Urothelium cell line (cell line): ENCODE measurements at places on chromosomes 3 and 15.
A peak's percentile ranks its signal among the peaks of the same experiment; 100 is the strongest.

- DNase-seq, result no peak
These were observed 127.6 kb downstream of the NAALADL2 start for GRCh38 chr3:174986685-174987084.

- no peak for DNase-seq
These were observed 157.0 kb downstream of the TLE3 start for GRCh38 chr15:69940441-69941300.

DNA sequence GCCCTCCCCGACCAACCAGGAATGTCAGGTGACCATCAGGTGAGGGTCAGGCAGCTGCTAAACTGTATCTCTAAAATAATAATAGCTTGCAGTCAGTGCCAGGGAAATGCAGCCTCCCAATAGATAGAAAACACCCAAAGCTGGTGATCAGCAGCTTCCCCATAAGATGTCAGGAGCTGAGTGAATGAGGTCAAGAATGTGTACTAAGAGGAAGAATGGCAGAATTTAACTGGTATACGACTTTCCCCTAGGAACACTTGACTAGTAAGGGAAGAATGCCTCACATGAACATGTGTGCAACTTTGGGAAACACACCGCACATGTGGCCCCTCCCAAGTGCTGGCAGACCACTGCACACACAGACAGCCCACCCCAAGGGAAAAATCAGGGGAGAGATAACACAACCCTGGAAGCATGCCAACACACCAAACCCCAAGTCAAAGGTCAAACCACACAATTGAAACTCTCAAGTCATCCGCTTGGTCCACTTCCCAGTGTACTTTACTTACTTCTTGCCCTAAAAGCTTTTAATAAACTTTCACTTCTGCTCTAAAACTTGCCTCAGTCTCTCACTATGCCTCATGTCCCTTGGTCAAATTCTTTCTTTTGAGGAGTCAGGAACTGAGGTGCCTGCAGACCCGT is 806.5 kb downstream of the OTOL1 start:
- DNase-seq, result no peak

- DNase-seq, result no peak
These were observed 17.4 kb downstream of the FAN1 start for GRCh38 chr15:30921106-30921505.

DNA sequence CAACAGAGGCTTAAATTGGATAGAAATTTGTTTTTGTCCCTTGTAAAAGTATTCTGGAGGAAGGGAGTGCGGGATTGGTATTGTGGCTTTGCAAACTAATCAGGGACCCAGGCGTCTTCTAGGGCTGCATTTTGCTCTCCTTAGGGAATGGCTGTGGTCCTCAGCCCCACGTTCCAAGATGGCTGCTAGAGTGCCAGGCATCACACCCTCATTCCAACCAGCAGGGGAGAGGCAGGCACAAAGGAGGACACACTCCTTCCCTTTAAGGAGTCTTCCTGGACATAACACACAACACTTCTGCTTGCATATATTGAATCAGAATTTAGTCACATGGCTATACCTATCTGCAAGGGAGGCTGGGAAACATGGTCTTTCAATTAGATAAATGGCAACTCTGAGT is 174.5 kb upstream of the LYSMD4 start:
- DNase-seq, result no peak

GRCh38 chr15:52406601-52407000 is 111.0 kb upstream of the MYO5C start:
- no peak for DNase-seq

DNA sequence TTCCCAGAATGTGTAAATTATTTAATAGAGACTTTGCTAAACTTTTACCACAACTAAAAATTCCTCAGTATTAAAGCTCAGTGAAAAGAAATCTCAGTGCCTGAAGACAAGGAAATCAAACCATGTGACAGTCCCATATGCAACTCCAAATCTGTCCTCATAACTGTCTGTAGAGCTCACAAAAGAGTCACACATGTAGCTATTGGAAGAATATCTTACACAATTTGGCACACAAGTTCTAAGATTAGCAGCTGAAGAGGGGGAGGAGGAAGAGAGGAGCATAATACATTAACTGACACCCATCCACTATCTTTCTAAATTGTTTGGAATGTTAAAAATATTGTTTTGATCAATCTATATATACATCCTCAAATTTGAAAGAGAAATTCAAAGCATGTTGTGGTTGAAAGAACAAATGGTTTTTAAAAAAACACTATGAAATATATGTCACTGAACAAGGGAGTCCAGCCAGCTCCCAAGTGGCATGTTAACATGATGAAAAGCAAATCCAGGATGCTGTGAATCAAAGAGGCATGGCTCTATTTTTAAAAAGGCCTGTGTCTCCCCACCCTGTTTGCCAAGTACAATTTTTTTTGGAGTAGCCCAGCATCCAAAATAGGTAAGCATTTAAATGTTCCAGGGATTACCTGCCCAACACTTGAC is 126.3 kb upstream of the NANOGP8 start:
- DNase-seq, result no peak

- peak; percentile 64 for DNase-seq
These were observed 73.9 kb downstream of the LSM3 start for GRCh38 chr3:14252321-14253021.

DNA sequence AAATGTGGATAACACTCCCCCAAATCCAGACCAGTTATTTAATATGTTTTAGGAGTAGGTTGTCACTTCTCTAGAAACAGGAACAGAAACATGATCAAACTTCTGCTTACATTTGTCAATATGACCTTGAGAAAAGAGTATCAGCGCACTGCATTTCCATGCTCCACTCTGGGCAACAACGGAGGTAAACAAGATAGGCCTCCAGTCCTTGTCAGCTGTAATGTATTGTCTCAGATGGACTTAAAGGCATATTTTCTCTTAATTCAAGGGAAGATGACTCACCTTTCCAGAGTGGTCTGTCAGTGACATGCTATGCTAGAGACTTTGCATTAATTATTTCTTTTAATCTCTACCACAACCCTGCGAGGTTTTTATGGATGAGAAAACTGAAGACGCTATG is 51.6 kb upstream of the TCF12 start:
- no peak for DNase-seq

DNA sequence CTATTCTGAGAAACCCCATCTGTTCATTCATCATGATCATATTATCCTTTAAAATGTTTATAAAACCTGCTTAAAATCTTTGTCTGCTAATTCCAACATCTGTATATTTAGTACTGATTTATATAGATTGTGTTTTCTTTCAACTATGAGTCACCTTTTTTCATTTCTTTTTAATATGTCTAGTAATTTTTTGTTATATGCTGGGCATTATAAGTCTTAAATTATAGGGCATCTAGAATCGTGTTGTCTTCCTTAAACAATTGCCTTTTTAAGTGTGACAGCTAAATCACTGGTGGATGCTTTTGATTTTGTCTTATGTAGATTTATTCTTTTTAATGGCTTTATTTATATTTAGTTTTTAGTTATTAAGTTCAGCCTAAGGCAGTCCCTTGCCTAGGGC is 323.4 kb upstream of the THRB start:
- no peak for DNase-seq

GRCh38 chr3:38004415-38005075 is 14.0 kb downstream of the VILL start:
- DNase-seq, result peak; percentile 74

GRCh38 chr3:45252826-45253225 is 26.7 kb upstream of the TMEM158 start:
- no peak for DNase-seq

- DNase-seq, result no peak
These were observed 231.1 kb upstream of the DPH6 start for GRCh38 chr15:35777061-35777460.

DNA sequence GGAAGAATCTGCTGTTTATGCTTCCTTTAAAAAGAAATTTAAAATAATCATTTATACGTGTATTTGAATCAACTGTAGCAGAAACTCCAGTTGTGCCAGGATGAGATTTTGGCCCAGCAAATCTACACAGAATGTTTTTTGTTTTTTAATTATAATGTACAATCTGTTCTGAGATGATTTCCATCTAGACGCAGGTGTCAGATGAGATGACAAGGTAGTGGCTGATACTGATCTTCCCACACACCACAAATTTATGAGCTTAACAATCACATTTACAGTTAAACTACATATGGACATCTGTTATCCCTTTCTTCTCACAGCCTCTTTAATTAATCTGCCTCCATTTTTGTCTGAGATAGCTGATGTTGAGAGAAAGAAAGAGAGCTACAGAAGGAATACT is 23.6 kb downstream of the DCLK3 start:
- no peak for DNase-seq

DNA sequence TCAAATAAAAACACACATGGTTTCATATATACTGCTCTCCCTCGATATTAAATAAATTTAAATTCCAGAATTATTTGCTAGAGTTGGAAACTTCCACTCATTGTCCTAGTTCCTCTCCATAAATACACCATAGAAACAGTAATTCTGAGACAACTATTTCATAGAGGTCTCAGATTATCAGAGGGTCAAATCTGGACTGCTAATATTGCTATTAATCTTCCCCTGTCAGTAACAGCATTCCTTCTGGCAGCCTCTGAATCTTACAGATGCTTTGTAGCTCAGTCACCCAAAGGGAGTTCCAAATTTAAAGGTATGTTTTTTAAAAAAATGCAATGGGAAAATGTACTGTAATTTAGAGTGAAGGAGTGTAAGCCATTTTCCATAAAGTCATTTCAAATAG is 428.8 kb downstream of the PYDC2 start:
- DNase-seq, result peak; percentile 6

DNA sequence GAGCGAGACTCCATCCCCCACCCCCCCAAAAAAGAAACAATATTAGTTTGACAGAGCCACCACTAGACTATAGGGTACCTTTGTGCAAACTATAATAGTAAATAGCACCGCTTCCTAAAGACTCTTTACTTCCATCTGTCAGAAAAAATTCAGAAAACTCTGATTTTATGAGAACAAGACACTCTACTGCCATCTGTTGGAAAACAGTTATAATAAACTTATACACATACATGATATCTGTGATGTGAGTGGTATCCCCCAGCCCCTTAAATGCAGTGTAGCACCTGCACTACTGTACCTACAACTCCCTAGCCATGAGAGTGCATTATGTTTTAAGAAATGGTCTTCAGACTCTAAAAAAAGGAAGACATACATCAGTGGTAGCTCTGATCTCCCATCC is 47.1 kb upstream of the CTDSPL start:
- DNase-seq, result peak; percentile 19

DNA sequence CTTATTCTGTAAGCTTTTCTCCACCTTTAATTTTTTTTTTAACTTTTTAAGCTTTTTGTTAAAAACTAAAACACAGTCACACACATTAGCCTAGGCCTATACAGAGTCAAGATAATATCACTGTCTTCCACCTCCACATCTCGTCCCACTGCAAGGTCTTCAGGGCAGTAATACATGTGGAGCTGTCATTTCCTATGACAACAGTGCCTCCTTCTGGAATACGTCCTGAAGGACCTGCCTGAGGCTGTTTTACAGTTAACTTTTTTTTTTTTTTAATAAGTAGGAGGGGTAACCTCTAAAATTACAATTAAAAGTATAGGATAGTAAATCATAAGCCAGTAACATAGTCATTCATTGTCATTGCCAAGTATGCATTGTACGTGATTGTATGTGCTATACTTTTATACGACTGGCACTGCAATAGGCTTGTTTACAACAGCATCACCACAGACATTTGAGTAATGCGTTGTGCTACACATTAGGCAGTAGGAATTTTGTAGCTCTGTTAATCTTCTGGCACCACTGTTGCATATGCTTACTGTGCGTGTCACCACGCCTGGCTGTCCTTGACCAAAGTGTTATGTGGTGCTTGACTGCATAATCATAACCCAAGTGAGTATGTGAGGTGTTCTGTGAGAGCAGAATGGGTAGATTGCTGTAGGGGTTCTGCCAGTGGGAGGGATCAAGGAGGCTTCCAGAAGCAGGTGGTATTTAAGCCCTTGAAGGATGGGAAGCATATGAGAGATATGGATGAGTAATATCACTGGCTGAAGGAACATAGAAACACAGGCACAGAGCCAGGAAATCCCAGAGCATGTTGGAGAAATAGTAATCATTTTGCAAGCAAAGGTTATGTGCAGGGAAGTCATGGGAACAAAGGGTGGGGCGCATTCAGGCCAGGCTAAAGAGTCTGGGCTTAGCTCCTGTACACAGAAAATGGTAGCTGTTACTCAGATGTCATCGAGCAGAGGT is 18.3 kb downstream of the FBXO22 start:
- DNase-seq, result no peak

GRCh38 chr3:82462977-82463376 is 701.5 kb upstream of the GBE1 start:
- DNase-seq, result no peak

- no peak for DNase-seq
These were observed 27.0 kb upstream of the AQP9 start for GRCh38 chr15:58110999-58111717.

GRCh38 chr3:178875836-178876235 is 195.8 kb downstream of the ZMAT3 start:
- DNase-seq, result no peak

- DNase-seq, result no peak
These were observed 119.3 kb downstream of the P3H2 start for GRCh38 chr3:190001426-190001825.

DNA sequence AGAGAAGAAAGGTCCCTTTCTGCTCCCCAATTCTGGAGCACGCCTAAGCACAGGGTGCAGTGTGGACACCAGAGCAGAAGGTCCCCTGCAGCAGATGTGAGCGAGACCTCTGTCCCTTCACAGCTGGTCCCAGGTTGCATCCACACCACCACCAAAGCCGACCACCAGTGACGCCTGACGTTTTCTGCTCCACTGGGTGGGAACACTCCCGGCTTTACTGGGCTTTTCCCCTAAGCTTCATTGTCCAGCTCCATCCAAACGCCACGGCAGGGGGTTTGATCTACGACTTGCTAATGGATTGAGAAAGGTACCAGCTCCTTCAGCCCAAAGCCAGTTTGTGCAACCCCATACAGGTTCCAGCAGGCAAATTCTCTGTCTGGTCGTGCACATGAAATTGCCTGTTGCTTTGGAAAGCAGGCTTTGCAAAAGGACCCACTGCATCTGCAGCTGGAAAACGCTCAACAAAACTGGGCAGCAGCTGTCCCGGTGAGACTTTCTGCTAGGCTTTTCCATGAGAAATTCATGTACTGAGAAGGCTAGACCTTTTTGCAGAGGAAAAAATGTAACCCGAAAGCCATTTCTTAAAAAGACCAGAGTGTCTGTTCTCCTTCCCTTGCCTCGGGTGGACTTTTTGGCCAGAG is 31.1 kb downstream of the ADAMTS17 start:
- no peak for DNase-seq

- peak; percentile 18 for DNase-seq
These were observed 116.7 kb downstream of the STAC start for GRCh38 chr3:36496684-36497633.

- no peak for DNase-seq
These were observed 91.9 kb downstream of the PEAK1 start for GRCh38 chr15:77327844-77328529.

- no peak for DNase-seq
These were observed 12.2 kb downstream of the DUOX2 start for GRCh38 chr15:45101749-45102148.

DNA sequence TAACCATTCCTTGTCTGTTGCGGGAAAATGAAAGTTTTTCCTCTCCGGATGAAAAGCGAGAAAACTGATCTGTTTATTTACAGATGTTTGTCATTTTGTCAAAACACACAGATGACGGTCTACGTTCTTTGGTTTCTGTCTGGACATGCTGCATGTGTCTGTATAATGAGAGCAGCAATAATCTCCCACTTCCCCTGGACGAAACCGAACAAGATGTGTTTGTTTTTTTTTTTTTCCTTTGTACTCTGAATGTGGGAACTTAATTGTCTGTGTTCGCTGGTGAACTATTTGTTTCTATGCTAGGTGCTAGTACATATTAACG is 33.6 kb downstream of the PTPRG start:
- DNase-seq, result no peak

GRCh38 chr3:46242120-46242519 is at the start of gene CCR3:
Gene CCR3 (plus strand): TSS chr3:46242460. CDS start chr3:46265159, 22,699 bp downstream.
- no peak for DNase-seq
